ENCODE measurements at places on chromosomes 2 and 18. TPM values are rescaled to one million over a fixed set of nuclear protein-coding genes. Genes with fewer than 3 reads are reported as not detected.

Gene TRAK2
- 23.5 TPM for total RNA-seq

Gene RAB6D
- not detected for total RNA-seq

DNA sequence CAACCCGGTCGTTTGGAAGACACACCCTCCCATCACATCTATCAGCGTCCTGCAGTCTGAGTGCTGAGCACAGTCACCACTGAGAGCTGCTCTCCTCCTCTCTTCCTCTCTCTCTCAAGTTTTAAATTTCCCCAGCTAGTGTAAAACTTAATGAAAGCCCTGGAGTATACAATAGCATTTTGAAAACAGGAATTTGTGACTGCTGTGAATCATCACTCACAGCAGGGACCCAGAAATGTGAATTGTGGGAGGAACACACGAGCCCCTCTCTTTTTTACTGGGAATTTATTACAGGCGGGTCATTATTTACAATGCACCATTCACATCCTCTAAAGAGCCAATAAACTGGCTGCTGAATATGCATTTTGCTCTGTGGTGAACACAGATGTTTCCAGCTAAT, 185.0 kb upstream of the SMIM21 start:
- no peak for DNase-seq
- H3K4me1 ChIP-seq, result no peaks in the 10 kb centered on the region
- peaks cover 5% of the 10 kb centered on the region for H3K27me3 ChIP-seq
- H3K4me3 ChIP-seq, result no peak overlapping the region
- no peaks in the 10 kb centered on the region for H3K36me3 ChIP-seq

DNA sequence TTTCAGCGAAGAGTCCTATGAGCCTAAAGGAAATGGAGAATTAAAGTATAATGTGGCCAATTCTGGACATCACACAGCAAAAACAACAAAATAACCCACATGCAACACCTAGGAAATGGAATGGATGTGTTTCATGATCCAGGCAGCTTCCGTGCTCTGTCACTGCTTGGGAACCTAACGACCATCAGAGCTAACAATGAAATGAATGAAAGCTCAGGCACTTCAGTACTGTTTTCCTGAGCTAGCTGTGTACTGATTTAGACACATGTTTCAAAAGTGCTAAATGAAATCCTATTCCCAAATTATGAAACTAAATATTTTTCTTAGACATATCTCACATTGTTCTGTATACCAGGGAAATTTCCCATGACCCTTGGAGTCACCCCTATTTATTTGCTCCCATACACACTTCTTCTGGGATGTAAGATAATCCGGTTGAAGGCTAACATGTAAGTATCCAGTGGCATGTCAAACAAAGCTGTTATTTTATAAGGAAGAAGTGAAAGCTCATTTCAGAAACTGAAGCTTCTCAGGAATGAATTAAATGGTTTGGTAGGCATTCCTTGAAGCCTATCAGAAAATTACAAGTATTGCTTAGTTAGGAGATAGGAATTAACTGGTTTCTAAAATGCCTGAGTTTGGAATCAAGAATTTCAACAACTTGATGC, 108.5 kb upstream of the RND3 start:
- H3K4me3 ChIP-seq, result no peak overlapping the region
- no peaks in the 10 kb centered on the region for H3K36me3 ChIP-seq
- no peak for DNase-seq
- no peaks in the 10 kb centered on the region for H3K27me3 ChIP-seq
- no peak overlapping the region for H3K27ac ChIP-seq

- no peak for DNase-seq
- H3K27me3 ChIP-seq, result peaks cover 2% of the 10 kb centered on the region
- no peak overlapping the region for H3K27ac ChIP-seq
- no peaks in the 10 kb centered on the region for H3K4me1 ChIP-seq
- H3K4me3 ChIP-seq, result no peak overlapping the region
These were observed 121.8 kb downstream of the FHOD3 start for GRCh38 chr18:36419188-36419899.
